HFFc6 (cell line): ENCODE measurements at places on chromosomes 4 and X. TPM values are rescaled to one million over a fixed set of nuclear protein-coding genes. Genes with fewer than 3 reads are reported as not detected.
A peak's percentile ranks its signal among the peaks of the same experiment; 100 is the strongest.

DNA sequence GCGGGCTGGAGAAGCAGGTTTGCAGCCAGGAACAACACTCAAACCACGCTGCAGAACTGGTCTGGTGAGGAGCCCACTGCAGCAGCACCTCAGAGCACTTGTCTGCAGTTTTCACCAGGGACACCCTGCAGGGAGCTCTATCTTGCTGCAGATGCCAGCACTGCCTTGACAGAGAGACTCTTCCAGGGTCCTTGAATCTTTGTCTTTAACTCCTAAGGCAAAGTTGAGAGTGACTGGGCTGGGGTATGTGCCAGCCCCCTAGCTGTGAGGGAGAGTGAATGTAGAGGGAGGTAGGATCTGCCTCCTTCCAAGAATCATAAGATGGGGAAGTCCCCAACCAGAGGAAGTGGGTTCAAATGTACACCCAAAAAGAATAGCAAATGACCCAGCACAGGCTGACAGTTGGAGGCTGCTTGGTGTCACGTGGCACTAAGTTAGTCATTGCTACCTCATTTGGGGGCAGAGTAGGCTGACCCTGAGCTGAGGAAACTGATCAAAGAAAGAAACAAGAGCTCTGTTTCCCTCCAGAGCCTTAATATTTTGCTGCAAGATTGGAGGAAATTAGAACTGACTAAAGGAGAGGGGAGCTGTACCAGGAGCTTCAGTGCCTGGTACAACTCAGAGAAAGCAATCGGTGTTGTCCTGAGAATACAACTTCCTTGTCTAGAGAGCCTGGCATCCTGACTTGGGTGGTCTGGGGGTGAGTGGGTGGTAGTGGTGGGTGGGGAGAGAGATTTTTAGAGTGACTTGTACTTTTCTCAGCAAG lies 28.2 kb upstream of the HUWE1 start:
- DNase-seq: no peak

- no peak for DNase-seq
Measured at GRCh38 chrX:78574306-78574705, 84.8 kb downstream of the RTL3 start.

- no peak for DNase-seq
Measured at GRCh38 chr4:128381748-128382559, 94.3 kb upstream of the PGRMC2 start.

DNA sequence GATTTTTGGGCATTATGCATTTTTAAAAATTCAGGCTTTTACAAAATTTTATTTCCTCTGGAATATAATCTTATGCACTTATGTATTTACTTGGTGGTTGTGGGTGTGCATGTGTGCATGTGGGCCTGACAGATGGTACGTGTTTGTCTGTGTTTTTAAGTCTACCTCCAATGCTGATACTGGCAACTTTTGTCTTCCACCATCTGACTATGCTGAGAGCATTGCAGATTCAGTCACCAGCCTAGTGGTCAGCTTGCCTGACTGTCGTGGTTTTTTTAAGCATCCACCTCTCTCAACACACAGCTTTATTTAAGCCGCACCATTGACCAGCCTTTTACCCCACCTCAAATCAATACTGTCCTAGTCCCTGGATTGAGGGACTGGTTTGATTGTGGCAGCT lies 37.1 kb downstream of the FSTL5 start:
- no peak for DNase-seq

GRCh38 chr4:119498527-119498926 lies 130.1 kb downstream of the PDE5A start:
- no peak for DNase-seq

DNA sequence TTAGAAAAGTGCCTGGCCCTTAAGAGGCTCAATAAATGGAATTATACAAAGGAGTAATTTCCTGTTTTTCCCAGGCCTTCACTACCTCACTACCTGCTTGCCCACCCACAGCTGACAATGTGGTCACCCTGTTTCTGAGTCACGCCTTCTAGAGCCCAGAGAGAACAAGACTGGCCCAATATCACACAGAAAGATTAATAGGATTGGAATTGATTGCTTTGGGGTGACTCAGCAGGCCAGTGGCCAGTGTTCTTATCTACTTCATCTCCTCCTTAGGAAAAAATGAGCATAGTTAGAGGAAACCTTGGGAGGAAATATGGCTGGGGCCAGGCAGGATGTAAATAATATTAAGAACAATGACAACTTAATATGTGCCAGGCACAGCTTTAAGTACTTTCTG lies 4.5 kb upstream of the FGF16 start:
- peak; percentile 88 for DNase-seq

DNA sequence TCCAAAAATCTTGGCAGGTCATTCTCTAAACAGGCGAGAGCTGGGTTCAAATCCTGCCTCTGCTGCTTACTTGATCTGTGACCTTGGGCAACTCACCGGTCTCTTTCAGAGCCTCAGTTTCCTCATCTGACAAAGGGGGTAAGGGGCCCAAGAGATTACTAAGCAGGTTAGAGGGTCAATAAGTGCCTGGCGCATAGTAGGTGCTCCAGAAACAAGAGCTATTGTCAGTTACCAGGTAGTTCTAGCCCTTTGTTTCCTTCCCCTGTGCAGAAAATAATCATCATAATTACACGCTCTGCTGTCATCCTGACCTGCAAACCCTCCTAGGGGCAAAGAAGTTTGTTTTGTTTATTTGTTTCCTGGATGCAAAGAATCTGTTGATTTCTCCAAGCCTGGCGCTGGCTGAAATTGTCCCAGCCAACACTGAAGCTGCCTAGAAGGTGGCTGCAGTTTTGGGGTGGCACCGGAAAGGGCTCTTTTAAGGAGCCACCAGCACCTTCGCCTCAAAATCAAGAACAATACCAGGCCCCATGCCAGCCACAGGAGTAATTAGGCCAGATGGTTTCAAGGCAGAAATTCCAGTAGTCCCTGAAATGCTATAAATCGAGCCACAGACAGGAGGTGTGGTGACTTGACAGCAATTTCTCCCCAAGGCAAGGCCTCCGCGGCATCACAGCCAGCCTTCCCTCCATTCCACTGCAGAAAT lies 10.2 kb upstream of the KIAA0232 start:
- peak; percentile 18 for DNase-seq

GRCh38 chrX:65871671-65872311 lies 168.1 kb downstream of the VSIG4 start:
- DNase-seq: no peak

DNA sequence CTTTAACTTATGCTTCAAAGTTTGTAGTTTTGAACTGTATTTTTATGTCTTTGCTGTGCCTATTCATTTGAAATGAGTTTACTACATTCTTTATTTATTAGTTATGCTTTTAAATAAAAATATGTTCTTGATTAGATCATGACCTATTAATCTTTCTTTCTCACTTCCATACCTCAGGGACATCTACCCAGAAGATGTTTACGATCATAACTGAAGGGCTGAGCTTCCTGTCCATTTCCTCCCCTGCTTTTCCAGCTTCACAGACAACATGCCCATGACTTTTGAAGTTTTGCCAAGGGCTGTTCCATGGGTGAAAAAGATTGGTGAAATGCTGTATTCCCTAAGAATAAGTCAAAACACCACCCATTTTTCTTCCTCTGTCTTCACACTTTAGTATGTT lies 99.7 kb upstream of the DDIT4L start:
- DNase-seq: no peak

GRCh38 chr4:152581536-152582160 lies 45.8 kb upstream of the FBXW7 start:
- no peak for DNase-seq

- DNase-seq: no peak
Measured at GRCh38 chr4:75031775-75032174, 98.9 kb downstream of the PARM1 start.

DNA sequence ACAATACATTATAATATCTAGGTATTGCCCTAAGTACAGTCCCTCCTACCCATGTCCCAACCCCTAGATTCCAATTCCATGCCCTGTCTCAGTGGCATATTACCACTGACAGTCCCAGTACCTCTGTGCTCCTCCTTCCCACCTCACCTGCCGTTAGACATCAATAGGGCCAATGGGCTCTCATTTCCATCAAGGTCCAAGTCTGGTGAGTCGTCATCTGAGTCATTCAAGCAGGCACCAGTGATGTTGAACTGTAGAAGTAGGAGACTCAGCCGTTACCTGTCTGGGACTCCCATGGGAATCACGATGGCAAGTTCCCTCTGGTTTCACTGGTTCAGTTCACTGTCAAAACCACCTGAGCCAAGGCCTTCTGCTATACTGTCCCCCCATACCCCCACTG lies 51.7 kb downstream of the PHF8 start:
- DNase-seq: no peak

GRCh38 chrX:149458586-149458985 lies 46.5 kb downstream of the IDS start:
- DNase-seq: no peak

GRCh38 chr4:162952232-162952631 lies 214.5 kb downstream of the NAF1 start:
- no peak for DNase-seq

DNA sequence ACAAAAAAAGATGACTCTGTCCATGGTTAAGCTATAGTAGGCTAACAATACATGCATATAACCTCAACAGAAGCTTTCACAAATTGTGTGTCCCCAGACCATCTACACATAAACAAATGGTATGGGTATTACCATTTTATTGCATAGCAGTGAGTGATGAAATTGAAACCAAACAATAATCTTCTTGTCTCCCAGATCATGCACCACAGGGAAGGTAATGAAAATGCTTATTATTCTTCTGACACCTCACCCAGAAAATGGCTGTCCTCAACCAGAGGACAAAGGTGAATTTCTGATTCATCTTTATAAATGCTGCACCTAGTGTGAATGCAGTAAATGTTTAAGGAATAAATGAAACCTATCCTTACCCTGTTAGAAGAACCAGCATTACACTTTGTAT lies 8.0 kb downstream of the PRSS12 start:
- DNase-seq: no peak

- DNase-seq: no peak
Measured at GRCh38 chr4:106258145-106259045, 57.6 kb downstream of the TBCK start.

GRCh38 chr4:109676886-109677285 lies 26.4 kb downstream of the CASP6 start:
- no peak for DNase-seq

FHDC1 gene
- 0.30 to 0.51 TPM (median 0.50 TPM) in 3 replicates for total RNA-seq

CFAP47 gene
- not detected in 2 replicates for total RNA-seq

RAB9B gene
- 0.25 to 0.32 TPM (median 0.31 TPM) in 3 replicates for total RNA-seq

KLKB1 gene
- total RNA-seq: not detected in 3 replicates

CYBB gene
- not detected in 3 replicates for total RNA-seq

PASD1 gene
- not detected in 3 replicates for total RNA-seq

RIBC1 gene
- total RNA-seq: 0.26 to 0.59 TPM (median 0.41 TPM) in 3 replicates

ZMAT1 gene
- total RNA-seq: 0.31 to 1.4 TPM (median 1.1 TPM) in 3 replicates

TMEM144 gene
- 0.34 TPM in 2 replicates for total RNA-seq

FHL1 gene
- total RNA-seq: 455 and 757 TPM in 2 replicates
